ENCODE measurements at places on chromosomes 7 and 10.

DNA sequence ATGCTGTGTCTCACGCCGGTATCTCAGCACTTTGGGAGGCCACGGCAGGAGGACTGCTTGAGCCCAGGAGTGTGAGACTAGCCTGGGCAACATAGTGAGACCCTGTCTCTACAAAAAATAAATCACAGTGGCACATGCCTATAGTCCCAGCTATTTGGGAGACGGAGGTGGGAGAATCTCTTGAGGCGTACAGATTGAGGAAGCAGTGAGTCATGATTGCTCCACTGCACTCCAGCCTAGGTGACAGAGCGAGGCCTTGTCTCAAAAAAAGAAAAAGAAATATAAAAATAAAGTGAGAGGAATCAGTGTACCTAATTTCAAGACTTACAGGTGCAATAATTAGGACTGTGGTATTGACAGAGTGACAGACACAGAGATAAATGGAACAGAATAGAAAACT, 23.9 kb downstream of the SLC25A40 start:
- DNase-seq = no peak

- no peak for DNase-seq
These were observed 617.6 kb downstream of the MAGI2 start for GRCh38 chr7:78835897-78836296.

- DNase-seq = no peak
These were observed 5.6 kb downstream of the UROS start for GRCh38 chr10:125817337-125817946.

DNA sequence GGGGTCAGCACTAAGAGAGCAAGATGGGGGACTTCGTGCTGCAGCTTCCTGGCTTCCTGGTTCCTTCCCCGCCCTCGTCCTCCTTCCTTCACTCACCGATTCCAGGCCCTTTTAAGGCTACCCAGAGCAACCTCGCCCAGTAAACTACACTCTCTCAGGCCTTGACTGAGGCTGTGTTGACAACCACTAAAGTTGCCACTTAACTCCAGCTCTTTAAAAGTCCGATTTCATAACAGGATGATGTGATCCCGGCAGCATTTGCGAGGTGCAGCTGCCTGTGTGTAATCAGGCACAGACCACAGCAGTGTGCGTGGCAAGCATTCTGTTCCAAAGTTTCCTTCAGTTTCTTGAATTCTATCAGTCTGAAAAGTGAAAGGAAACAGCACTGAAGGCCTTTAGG, 110.6 kb downstream of the RAB11FIP2 start:
- DNase-seq = peak; percentile 5

DNA sequence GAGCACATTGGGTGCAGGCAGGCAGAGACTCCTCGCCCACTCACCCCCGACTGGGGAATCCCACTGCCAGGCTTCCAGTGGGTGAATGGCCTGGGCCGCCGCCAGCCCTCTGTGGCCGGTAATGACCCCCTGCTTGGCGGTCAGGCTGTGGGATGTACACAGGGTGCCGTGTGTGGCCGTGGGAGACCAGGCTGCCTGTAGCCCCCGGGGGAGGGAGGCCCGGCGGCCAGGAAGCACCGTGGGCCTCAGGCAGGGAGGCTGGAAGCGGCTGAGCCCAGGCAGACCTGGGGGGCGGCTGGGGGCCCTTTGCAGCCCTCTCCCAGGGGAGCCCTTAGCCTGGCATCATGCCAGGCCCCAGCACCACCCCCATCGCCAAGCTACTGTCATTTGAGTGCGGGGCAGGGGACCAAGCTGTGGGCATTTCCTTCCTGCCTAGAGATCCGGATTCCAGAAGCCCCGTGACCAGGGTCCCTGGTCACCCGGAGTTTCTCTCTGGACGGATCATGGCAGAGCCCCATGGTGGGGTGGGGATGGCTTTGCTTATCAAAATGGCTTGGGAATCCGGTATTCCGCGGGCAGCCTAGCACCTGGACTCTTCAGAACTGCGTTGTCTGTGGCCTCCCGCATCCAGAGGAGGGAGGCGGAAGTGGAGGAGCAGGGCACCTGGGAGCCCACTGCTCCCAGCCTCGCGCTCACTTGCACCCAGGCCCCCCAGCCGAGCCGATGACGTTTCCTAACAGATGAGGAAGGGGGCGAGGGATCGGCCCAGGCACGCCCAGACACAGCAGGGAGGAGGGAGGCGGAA, 1.1 kb downstream of the TTYH3 start:
- peak; percentile 26 for DNase-seq

DNA sequence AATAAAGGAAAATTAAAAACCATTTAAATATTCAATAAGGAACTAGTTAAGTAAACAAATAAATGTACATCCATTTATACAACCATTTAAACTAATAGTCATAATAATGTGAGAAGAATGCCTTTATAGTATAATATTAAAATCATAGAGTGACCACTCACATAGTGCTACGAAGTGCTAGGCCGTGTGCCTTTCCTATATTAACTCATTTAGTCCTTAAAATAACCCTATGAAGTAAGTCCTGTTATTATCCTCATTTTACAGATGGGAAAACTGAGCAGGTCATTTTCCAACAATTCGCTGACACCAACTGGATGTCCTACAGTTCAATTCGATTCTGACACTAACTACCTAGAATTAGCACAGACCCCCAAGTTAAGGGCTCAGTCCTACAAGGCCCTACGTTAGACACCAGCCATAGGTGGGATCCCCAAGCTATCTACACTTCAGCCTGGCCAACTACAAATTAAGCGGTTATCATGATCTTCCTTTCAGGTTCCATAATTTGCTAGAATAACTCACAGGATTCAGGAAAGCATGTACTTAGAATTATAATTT, 4.1 kb downstream of the STRIP2 start:
- DNase-seq = no peak

DNA sequence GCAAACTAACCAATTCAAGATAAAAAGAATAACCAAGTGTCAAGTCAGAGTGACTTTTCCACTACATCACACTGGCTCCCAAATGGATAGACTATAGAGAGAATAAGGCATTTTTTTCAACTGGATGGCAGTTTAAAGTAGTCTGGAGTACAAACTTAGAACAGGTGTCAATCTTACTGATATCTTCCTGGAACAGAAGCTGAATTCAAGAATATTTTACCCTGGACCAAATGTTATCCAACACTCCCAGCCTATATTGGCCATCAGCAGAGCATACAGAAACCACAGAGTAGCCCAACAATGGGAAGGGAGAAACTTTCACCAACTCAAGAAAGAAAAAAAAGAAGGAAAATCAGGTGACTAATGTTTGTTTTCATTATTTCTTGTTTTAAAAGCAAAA, 11.5 kb downstream of the IDE start:
- no peak for DNase-seq

- DNase-seq = no peak
These were observed 16.9 kb downstream of the SNX10 start for GRCh38 chr7:26308551-26308950.

- DNase-seq = no peak
These were observed 24.3 kb downstream of the LHFPL3 start for GRCh38 chr7:104352736-104353135.

Data from NCI-H1436 (cell line).